ENCODE measurements at places on chromosomes 3 and 15.

GRCh38 chr3:138371070-138371965 lies 22.9 kb downstream of the MRAS start:
- DNase-seq: peak; percentile 52

GRCh38 chr3:187288131-187288854 lies 3.2 kb downstream of the MASP1 start:
- no peak for DNase-seq

GRCh38 chr3:77571971-77572715 lies 532.2 kb downstream of the ROBO2 start:
- no peak for DNase-seq

DNA sequence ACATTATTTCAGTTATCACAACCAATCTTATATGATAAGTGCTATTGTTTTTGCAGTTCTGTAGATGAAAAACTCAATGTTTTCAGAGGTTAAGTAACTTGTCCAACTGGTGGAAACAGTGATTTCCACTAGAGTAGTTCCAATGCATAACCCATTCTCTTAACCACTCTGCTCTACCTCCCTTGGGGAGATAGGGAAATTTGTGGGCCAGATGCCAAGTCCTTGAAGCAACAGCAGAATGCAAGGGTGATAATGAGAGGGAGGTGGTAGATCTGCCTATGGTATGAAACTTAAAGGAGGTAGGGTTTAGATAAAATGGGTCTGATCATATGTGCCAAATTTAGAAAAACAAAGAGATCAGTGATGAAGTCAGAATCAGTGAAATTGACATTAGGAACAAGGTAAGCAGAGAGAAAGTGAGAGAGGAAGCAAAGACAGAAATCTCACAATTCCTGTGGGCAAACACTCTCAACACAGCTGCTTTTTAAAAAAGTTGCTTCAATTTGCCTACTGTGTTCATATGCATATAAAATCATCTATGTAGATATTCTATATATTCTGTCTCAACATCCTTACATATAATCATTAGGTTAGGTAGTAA lies 50.5 kb upstream of the UBP1 start:
- DNase-seq: no peak

- peak; percentile 86 for DNase-seq
These were observed 3.9 kb downstream of the TMIE start for GRCh38 chr3:46705022-46705530.

DNA sequence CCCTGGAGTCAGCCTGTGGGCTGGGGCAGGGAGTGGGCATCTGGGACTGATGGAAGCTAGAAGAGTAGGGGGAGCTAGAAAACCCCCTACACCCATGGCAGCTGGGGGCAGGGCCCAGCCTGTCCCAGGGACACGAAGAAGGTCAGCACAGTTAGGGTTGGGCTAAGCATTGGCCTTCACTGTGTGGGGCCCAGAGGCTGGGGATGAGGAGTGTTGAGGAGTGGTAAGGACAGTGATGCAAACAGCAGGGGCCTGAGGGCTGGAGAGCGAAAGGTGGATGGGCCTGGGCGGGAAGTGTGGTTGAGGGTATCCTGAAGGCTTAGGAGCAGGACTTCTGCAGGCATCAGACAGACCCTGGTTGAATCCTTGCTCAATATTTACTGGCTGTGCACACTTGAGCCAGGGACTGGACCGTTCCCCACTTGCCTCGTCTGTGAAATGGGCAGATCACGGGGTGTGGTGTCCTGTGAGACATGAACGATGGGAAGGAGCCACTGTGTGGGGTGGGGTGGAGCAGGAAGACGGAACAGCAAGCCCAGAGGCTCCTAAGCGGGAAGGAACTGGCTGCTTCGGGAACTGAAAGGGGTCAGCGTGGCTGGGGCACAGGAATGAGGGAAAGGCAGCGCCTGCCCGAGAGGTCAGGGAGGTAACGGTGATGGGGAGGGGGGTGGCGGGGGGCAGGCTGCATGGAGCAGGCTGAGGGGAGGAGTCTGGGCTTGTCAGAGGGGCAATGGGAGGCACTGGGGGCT lies 7.3 kb downstream of the PRKCD start:
- DNase-seq: no peak

DNA sequence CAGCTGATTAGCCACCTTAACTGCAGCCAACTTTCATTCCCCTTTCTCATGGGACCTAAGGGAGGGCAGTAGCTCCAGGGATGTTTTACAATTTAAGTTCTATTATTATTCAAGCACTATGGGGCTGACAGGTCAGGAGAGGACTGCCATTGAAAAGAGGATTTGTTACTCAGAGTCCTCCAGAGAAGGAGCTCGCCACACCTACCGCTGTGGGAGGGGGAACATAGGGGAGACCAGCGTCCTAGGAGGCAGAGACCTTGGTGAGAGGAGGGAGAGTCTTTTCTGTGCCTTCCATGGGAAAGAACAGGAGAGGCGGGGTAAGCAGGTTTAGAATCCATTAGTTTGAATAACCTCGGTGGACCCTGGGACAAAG lies 14.4 kb downstream of the ATP10A start:
- DNase-seq: no peak

GRCh38 chr3:194967151-194968117 lies 281.8 kb downstream of the FAM43A start:
- DNase-seq: no peak

DNA sequence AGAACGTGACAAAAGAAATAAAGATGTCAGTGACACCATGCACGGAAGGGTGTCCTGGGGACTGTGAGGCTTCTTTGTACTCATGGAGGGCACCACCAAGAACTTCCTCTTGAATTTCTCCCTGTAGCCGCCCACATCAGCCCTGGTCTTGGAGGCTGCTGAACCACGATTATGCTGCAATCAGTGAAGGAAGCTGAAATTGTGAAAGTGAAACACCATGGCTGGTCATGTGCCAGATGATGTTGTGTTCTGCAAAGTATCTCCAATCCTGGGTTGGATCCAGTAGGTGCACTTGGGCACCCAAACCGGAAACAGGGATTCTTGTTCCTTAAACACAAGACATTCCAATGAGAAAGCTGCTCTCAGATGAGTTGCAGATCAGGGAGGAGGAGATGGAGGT lies 104.4 kb upstream of the GOLGA6L6 start:
- DNase-seq: no peak

GRCh38 chr3:151567477-151567876 lies 106.6 kb upstream of the IGSF10 start:
- DNase-seq: no peak

DNA sequence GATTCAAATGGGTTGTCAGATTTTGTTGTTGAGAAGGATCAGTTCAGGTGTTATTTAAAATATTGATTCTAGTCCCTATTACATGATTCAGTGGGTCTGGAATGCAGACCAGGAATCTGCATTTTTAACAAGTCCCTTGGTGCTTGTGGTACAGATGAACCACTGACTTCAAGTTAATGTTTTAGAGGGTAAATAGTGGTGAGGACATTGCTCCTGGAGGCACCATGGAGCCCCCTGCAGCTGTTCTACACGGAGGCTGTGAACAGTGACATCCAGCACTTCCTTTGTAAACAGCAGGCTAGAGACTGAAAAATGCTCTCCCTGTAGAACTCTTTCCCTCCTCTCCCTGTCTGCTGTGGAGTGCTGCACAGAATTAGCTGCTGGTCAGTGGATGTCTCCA lies 4.8 kb upstream of the FSIP1 start:
- DNase-seq: no peak

DNA sequence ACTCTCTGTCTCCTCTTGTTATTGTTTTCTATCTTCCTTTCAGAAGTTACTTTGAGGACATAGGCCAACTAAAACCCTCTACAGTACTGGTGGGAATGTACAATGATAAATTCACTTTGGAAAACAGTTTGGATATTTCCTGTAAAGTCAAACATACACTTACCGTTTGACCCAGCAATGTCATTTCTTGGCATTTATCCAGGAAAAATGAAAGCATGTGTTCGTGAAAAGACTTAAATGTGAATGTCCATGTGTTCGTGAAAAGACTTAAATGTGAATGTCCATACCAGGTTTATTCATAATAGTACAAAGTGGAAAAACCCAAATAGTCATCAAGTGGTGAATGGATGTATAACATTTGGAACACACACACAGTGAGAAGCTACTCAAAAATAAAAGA lies 361.5 kb upstream of the DPH6 start:
- DNase-seq: no peak

DNA sequence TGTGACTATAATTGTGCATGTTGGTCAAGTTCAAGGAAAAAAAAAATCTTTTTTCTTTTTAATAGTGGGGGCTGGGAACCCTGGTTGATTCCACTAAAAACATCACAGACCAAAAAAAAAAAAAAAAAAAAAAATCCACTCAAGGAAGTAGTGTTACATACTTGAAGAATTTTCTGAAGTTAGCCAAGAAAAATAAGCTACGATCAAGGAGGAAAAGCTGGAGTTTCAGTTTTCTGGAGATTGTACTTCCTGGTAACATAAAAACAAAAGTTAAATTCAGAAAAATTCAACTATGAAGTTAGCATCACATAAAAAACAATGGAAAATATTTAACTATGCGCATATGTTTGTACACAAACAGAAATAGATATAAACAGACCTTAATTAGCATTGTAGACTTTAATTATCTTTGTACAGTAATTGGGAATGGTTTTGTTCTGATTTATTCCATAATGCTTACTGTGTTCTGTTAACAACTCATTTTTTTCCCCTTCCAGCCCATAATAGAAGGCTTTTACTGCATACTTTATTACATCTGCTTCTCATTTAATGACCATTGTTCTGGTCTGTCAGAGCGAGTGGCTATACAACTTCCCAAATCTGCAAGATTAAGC lies 194.3 kb downstream of the RORA start:
- no peak for DNase-seq

- no peak for DNase-seq
These were observed 34.8 kb upstream of the FILIP1L start for GRCh38 chr3:100149130-100149529.

DNA sequence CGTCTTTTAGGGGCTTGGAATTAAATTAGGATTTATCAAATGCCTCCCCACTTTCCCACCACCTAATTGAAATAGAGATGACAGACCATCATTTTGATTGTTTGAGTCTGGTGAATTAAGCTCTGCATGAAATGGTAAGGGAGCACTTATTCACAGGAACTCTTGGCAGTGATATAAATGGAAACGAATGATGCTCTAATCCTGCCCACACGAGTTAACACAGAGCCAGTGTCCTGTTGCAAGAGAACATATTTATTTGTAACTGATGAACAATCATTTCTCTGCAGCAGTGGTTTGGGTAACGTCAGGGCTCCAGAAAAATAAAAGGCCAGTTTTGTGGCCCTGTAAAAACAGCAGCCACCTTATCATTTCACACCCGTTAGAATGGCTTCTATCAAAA lies 163.3 kb downstream of the FEZF2 start:
- no peak for DNase-seq

DNA sequence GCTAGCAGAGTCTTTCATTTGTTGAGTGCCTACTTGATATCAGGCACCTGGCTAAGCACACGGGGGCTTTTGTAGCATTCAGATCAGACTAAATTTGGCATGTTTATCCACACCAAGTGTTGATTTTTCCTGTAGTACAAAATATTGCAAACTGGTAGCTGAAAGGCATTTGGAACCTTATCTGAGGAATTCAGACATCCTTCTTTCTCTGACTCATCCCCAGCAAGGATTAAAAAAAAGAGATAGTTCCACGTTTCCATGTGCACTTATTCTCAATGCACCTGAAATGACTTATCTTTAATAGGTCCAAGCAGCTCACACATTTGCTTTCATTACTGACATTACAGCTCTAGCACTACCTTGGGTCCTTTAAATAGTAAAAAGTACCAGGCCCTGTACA lies 786.0 kb upstream of the GRM7 start:
- DNase-seq: no peak

DNA sequence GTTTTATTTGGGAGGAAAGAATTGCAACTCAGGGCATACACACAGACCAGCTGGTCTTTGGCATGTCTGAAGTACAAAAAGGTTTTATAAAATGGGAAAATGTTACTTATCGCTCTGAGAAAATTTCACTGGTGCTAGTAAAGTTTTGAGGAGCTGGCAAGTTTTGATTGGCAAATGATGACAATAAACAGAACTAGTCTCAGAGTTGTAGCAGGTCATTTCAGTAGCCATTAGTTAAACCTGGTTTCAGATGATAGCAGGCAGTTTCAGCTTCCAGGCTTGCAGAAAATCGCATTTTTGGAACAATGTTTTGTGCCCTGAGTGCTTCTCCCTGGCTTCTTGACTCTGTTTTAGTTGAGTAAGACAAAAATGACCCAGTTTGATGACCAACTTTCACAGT lies 10.7 kb downstream of the B2M start:
- no peak for DNase-seq

GRCh38 chr3:159102001-159102400 lies 300.1 kb downstream of the MFSD1 start:
- no peak for DNase-seq

DNA sequence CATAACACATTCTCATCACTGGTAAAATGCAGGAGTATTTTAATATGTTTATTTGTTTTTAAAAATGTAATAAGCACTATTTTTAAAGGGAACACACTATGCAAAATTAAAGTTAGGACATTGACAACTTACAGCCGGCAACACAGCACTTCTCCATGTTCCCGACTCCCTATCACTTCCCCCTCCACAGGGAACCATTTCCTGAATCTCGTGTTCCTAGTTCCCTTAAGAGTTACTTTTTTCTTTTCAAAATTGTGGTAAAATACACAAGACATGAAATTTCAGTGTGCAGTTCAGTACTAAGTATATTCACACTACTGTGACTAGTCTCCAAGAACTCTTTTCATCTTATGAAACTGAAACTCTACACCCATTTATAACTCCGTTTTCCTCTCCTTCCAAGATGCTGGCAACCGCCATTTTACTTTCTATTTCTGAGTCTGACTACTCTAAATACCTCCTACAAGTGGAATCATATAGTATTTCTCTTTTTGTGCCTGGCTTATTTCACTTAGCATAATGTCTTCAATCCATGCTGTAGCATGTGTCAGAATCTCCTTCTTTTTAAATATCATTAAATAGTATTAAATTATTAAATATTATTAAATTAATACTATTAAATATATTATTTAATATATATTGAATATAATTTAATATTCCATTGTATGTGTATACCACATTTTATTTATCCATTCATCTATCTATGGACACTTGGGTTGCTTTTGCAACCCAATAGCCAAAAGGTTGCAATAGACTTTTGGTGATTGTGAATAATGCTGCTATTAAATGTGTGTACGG lies 25.9 kb upstream of the UBE2Q2 start:
- DNase-seq: no peak

DNA sequence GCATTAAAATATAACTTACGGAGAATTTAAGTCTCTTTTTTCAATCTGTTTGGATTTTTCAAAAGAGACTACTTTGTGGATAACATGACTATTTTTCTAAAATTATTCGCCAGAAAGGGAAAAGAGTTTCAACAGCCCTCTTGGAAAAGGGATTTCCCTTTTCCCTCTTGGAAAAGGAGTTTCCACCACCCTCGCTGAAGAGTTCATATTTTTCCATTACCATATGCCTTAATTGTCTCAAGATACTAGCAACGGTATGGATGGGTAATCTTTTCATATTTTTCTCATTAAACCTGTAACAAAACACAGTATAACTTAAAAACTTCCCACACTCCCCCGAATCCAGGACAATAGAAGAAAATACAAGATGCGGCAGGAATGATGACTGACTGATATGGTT lies 66.1 kb upstream of the SPATA12 start:
- DNase-seq: no peak

GRCh38 chr3:130517602-130518001 lies 625 bp downstream of the COL6A6 start:
- no peak for DNase-seq

- DNase-seq: no peak
These were observed 43.5 kb upstream of the IDH2 start for GRCh38 chr15:90145761-90146160.

Measured in GM19239 (cell line).